Stimulated activated CD4-positive, alpha-beta T cell treated with anti-CD3 and anti-CD28 coated beads, Interleukin-2, amount 100 ng/mL, for 24 hours (primary cell): ENCODE measurements at places on chromosomes 3 and 15.

DNA sequence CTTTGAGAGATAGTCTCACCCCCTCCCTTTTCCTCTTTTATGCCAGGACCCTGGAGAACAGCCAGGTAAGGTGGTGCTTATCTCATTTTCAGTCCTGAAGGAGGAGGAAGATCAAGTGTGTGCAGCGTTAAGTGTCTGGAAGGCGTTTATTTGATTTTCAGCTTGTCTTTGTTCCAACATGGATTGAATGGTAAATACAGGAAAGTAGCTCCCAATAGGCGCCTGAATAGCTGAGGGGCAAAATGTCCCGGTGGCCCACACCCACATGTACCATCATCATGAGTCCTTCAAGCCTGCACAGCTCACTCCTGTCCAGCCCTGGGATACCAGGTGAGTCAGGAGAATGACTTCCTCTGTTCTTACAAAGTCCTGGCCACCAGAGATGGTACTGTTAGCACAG lies 73.5 kb downstream of the CEMIP start:
- DNase-seq: no peak

DNA sequence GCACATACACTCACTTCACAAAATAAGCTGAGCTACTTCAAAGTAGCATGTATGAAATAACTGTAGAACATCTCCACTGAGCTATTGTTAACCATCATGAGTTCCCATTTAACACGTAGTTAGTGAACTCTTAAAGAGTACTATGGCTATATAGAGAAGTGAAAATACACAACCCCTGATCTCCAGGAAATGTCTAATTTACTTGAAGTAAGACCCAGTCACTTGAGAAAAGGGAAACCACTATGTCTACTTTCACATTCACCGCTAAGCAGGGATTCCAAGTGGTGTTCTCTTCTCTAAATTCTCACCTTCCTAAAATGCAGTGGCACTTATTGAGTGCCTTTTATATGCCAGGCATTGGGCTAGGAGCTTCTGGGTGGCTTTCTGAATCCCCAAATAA lies 35.0 kb upstream of the COLQ start:
- no peak for DNase-seq

DNA sequence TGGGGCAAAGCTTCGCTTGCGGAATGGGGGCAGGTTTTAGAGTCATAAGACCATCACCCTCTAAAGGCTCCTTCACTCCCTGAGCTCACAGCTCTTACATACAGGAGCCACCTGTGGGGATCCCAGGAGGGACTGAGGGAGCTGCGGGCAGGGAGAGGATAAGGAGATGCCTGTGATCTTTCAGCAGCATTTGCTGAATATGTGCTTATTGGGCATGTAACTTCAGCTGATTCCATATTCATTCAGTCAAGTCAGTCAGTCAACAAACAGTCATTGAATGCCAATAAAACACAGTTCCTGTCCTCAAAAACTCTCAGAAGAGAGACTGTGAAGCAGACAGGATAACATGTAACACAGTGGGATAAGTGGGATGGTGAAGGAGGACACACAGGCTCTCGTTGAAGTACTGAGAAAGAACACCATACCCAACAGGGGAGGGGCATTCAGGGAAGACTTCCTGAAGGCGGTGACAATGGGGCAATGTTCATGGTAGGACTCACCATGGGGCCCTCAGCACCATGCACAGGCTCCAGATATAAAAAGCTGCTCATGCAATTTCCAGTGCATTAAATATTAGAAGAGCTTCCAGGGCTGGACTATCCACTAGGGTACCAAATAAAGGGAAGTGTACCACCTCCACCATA lies 240.9 kb downstream of the UACA start:
- DNase-seq: no peak

GRCh38 chr3:194584320-194584776 lies 48.9 kb downstream of the TMEM44 start:
- DNase-seq: no peak

GRCh38 chr3:2595486-2595885 lies 496.8 kb downstream of the CNTN4 start:
- no peak for DNase-seq

DNA sequence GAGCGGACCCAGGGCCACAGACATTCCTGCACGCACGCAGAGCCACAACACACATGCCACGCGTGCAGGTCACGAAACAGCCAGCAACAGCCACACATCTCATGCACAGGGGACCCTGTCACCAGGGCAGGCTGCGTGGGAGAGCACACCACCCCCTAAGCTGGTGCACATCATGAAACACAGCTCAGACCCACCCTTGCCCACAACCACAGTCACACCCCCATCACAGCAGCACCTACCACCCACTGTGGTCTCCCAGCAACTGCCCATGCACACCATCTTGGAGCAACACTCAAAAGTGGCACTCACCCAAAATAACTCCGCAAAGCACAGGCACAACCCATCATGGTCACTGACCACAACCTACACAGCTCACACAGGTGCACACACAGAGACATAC lies 75.7 kb downstream of the OCA2 start:
- DNase-seq: no peak

- DNase-seq: no peak
Observed at GRCh38 chr3:72041511-72041910, 256.6 kb upstream of the PROK2 start.

- DNase-seq: no peak
Observed at GRCh38 chr3:39322936-39323335, 6.6 kb upstream of the CCR8 start.

GRCh38 chr3:59133311-59133710 lies 83.5 kb upstream of the CFAP20DC start:
- DNase-seq: no peak

- DNase-seq: no peak
Observed at GRCh38 chr15:67761343-67761742, 64.0 kb upstream of the SKOR1 start.

GRCh38 chr3:29805757-29806156 lies 524.9 kb downstream of the RBMS3 start:
- no peak for DNase-seq

GRCh38 chr3:31103181-31103580 lies 208.7 kb upstream of the GADL1 start:
- no peak for DNase-seq

DNA sequence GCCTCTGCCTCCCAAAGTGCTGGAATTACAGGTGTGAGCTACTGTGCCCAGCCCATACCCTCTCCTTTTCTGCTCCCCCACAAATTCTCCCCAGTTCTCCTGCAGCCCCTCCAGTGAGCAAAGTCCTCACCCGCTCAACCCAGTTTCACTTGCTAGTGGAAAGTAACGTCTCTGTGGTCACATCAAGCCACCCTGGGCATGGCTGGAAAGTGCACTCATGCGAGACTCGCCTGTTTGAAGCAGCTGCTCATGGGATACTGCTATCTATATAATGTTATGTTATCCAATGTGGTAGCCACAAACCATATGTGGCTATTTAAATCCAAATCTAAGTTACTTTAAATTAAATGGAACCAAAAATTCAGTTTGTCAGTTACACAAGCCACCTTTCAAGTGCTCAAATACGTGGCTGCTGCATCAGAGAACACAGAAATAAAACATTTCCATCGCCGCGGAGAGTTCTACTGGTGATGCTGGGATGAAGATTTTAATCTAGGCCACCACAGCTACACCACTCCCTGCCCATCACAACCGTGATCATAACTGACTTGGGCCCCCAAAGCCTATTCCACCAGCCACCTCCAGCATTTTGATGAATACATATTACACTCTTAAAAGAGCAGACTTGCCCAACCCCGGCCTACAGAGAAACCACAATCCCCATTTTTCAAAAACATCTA lies 119.4 kb downstream of the LIPC start:
- DNase-seq: no peak

- DNase-seq: peak; percentile 9
Observed at GRCh38 chr3:38101811-38102443, 35.0 kb downstream of the ACAA1 start.

- DNase-seq: peak; percentile 47
Observed at GRCh38 chr15:26889298-26889898, 22.5 kb downstream of the GABRA5 start.

GRCh38 chr15:51577636-51578304 lies 44.8 kb downstream of the DMXL2 start:
- DNase-seq: no peak

- DNase-seq: no peak
Observed at GRCh38 chr3:58340594-58341244, 8.0 kb downstream of the PXK start.

DNA sequence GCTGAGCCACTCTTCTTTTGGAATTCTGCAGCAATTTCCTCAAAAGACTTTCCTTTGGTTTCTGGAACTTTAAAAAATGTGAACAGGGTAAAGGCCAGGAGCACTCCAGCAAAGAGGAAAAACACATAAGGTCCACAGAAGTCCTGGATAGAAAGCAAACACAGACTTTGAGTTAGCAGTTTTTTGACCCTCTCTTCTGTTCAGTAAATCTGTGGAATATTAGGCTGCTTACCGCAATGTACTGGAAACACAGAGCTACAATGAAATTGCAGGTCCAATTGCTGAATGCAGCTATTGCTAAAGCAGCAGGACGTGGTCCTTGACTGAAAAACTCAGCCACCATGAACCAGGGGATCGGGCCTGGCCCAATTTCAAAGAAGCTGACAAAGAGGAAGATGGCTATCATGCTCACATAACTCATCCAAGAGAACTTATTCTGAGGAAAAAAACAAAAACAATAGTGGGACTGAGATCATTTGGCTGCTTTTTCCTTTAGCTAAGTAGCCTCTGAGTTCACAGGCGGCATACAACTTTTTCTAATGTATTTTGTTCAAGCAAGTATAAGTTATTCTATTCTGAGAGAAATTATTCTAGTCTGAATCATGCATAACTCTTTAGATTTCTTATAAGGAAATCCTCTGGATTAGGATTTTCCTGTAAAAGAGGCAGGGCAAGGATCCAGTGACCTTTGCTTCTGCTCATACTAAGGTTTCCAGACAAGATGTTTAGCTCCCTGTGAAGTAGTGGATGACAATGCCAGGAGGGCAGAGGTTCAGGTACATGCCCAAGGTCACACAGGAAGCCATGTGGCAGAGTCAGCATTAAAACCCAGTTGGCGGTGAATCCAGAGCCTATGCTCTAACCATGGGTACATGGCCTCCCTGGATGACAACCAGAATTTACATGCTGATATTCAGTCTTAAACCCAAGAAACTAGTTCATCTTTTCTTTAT lies 28.3 kb downstream of the SLC2A2 start:
- no peak for DNase-seq

- DNase-seq: peak; percentile 28
Observed at GRCh38 chr3:194058189-194058571, 77.8 kb upstream of the HES1 start.

- peak; percentile 32 for DNase-seq
Observed at GRCh38 chr3:186254676-186255650, 107.1 kb downstream of the DGKG start.

DNA sequence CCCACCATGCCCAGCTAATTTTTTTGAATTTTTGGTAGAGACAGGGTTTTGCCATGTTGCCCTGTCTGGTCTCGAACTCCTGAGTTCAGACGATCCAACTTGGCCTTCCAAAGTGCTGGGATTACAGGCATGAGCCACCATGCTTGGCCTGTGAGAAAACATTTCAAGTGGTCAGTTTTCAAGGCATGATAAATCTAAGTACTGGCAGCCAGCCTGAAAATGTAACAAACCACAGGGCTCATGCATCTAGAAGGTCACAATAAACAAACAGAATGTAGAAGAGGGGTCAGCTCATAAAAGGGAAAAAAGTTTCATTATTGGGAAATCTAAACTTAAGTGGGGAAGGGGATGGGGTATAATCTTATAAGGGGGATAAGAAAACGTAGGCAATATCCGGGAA lies 39.9 kb downstream of the PPCDC start:
- no peak for DNase-seq

DNA sequence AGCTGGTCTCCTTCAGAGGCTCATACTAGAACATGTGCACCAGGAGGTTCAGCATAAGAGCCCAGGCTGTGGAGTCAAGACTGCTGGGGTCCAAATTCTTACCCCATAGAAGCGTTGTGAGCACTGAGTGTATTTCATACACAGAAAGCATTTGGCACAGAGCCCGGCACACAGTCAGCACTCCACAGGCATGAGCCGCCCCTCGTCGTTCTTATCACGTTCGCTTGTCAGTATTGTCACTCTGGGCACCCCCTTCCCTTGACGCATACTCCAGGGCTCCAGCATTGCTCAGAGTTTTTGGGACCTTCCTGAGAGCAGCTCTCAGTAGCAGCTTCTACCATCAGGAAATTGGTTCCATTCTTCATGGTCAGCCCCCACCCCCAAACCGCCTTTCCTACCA lies 25.2 kb downstream of the CORO2B start:
- no peak for DNase-seq

GRCh38 chr3:113329757-113330156 lies 111.5 kb downstream of the CFAP44 start:
- no peak for DNase-seq

- DNase-seq: no peak
Observed at GRCh38 chr3:141367038-141367730, 1.1 kb upstream of the ZBTB38 start.

DNA sequence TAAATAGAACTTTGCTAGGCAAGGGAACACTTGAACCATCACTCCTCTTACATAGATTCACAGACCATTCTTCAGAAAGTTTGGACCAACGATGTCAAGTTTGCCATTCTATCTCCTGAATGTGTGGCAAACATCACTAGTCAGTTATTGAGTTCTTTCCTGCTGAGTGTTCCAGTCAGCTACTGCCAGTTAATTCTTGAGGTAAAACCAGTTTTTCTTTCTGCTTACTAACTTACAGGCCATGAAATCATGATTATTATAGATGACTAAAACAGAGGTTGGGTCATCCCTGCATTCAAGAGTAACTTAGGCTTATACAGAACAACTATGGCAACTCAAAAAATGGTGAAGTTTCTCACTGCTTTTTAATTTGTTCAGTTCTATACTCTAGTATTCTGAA lies 88.2 kb downstream of the AP4E1 start:
- no peak for DNase-seq

- no peak for DNase-seq
Observed at GRCh38 chr3:100533176-100533575, 40.8 kb downstream of the TMEM45A start.

GRCh38 chr3:23668430-23668904 lies 137.3 kb upstream of the UBE2E1 start:
- no peak for DNase-seq

DNA sequence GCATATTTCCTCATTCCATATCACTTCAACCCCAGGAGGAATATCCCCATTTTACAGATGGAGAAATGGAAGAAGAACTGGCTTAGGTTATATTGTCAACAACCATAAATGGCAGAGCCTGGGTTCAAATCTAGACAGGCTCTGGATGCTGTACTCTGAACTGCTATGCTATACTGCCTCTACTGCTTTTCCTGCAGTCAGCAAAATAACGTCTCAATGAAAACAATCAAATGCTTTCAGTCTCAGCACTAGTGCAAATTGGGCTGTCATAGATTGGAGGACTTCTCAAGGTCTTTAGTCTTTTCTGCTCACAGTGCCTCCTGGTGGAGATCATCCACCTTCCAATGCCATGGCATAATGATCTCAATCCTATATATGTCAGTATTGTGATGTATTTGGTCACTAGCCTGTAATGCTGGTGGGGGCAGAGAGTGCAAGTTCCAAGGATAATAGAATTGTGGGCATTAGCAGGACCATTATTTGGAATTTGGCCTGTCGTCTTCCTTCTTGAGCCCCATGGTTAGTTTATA lies 285.0 kb downstream of the CLSTN2 start:
- no peak for DNase-seq

- DNase-seq: no peak
Observed at GRCh38 chr3:76138921-76139320, 353.6 kb upstream of the ZNF717 start.
